ENCODE measurements at places on chromosomes 1 and 21. TPM values are rescaled to one million over a fixed set of nuclear protein-coding genes. Genes with fewer than 3 reads are reported as not detected.

- no peak for DNase-seq
These were observed 9.5 kb downstream of the SON start for GRCh38 chr21:33552093-33552998.

AKR7A3 gene
- total RNA-seq: 0.32 TPM

DNA sequence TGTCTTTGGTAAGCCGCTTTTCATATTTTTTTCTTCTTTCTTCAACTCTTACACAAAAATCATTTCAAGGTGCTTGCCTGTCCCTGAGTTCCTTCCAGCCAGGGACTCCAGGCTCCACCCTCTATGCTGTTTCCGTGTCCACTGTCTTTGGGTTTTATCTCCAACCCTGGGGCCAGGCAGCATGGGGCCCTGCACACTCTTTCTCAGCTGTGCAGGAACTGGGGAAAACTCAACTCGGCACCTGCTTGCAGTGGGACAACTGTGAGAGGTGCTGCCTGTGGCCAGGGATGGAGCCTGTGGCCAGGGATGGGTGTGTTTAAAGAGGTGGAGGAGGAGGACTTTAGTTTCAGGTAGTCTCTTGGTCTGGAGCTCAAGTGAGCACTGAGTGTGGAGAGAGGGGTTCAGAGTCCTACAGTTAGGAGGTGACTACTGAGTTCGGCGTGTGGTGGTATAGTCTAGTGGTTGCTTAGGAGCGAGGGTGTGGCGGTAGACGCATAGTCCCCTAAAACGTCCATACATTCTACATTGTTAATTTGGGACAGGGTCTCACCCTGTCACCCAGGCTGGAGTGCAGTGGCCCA is 13.4 kb downstream of the TNFRSF8 start:
- DNase-seq: no peak

DNA sequence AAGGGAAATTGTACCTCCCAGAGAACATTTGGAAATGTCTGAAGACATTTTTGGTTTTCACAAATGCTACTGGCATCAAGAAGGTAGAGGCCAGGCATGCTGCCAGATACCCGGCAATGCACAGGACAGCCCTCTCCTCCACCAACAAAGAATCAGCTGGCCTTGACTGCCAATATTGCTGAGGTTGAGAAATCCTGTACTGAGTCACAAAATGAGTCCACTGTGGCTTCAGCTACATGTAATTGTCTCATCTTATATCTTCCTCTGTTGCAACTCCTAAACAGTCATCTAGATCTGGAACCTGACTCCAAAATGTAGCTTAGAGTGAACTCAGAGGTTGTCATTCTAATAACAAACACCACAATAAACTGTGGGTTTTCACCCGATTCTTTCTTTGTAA is 327.5 kb upstream of the POGK start:
- DNase-seq: no peak

- DNase-seq: no peak
These were observed 38.4 kb downstream of the VCAM1 start for GRCh38 chr1:100757946-100758345.

GRCh38 chr1:171438441-171438840 is 46.9 kb upstream of the PRRC2C start:
- no peak for DNase-seq

SPTA1 gene
- 0.43 TPM for total RNA-seq

DNA sequence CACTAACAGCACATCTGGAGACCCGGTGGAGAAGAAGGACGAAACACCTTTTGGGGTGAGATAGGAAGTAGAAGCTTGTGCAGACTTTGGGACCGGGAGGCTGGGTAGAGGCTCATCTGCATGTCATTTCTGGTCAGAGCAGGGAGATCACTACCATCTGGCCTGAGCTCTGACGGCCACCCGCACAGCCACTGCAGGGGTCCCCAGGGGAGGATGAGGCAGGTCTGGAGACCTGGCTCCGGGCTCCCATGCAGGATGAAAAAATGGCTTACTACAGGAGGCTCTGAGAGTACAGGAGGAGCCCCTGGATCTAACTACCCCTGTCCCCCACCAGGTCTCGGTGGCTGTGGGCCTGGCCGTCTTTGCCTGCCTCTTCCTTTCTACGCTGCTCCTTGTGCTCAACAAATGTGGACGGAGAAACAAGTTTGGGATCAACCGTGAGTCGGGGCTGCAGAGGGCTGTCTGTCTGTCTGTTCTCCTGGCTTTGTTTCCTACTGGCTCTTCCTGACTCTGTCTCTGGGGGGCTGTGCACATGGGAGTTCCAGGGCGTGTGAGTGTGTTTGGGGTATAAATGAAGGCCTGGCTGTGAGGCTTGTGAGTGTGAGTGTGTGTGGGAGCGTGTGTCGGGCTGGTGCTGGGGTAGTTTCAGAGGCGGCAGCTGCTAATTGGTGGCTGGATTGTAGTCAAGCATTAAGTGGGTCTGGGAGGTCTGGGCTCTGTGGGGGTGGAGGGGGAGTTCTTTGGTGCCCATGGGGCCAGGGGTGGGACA is 14.1 kb downstream of the NTRK1 start:
- no peak for DNase-seq

DNA sequence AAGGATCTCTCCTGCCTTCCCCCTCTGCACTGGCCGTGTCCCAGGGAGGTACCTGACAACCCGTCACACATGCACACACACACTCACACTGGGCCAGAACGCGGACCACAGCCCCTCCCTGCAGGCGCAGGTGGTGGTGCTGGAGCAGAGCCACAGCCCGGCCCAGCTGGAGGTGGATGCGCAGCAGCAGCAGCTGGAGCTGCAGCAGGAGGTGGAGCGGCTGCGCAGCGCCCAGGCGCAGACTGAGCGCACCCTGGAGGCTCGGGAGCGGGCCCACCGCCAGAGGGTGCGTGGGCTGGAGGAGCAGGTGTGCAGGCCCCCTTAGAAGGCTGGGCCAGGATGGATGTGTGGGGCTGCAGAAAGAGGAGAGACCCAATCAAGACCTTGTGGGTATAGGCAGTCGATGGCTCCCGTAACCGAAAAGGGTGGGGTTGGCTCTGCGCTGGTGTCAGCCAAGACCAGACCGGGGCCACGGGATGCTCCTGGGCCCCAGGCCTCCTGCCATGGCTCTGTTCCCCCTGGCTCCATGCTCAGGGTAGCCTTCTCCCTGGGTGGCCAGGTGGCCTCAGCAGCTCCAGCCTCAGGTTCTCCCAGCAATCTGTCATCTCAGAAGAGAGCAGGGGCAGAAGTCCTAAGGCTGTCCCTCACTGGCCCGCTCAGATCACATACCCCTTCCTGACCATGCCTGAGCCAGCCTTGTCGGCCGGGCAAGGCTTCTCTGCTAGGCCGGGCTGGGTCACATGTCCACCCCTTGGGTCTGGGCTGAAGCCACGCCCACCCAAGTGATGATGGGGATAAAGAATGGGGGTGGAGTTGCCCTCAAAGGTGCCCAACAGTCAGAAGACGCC is 8.9 kb downstream of the MFAP2 start:
- no peak for DNase-seq

DNA sequence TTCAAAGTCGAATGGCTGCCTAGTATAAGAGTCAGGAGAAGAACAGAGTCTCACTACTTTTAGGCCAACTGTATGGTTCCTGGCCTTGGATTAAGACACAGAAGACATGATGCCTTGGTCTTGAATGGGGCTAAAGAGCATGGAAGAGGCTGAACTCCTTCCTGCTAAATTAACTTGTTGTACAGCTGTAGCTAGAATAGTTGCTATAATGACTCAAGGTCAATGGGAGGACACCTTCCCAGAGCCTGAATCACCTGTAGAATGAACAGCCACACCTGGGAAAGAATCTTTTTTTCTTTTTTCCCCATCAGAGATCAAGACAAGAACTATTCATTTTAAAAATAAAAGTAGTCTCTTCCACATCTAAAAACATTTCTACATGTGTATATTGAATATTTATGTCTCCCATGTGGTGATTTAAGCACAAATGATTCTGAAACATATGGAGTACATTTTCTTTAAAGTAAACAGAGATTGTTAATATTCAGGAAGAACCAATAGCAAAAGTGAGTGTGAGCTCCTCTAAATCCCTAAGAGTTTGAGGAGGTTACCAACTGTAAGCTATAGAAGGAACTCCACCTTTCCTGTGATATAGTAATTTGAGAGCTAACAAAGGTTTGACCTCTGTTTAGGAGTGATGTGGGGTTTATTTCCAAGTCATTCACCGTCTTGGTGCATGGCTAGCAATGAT is 191.3 kb downstream of the TGFB2 start:
- no peak for DNase-seq

KIF26B gene
- total RNA-seq: 1.1 TPM

DNA sequence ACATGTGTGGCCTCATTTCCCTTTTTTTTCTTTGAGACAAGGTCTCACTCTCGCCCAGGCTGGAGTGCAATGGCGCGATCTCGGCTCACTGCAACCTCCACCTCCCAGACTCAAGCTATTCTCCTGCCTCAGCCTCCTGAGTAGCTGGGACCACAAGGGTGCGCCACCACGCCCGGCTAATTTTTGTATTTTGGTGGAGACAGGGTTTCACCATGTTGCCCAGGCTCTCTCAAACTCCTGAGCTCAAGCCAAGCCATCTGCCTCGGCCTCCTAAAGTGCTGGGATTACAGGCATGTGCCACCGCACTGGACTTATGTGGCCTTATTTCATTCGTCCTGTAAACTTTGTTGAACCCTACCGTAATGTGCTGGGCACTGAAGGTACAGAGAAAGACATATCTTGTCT is 569 bp upstream of the WARS2 start:
- DNase-seq: no peak

MPZ gene
- 1.5 TPM for total RNA-seq

SETD4 gene
- 10.6 TPM for total RNA-seq

DNA sequence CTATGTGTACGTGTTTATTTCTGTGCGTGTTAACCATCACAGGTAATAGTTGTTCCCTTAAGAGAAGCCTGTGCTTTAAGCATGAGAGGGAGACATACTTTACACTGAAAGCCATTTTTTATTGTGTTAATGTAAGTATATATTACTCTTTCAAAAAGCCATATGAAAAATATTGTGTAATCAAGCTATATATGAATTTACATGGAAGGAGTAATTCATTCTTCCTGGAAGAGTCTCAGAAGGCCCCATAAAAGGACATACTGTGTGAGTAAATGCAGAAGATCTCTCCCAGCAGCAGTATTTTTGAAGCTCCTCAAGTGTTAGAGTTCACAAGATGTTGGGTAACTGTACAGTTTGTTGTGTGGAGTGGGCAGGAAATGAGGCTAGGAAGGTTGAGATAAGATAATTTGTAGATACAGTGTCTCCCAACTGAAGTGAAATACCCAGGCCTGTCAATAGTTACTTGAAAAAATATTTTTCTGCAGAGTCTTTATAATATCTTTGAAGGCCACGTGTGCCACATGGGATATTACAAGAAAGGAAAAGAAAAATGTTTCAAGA is 138.3 kb downstream of the PTGER3 start:
- no peak for DNase-seq

DNA sequence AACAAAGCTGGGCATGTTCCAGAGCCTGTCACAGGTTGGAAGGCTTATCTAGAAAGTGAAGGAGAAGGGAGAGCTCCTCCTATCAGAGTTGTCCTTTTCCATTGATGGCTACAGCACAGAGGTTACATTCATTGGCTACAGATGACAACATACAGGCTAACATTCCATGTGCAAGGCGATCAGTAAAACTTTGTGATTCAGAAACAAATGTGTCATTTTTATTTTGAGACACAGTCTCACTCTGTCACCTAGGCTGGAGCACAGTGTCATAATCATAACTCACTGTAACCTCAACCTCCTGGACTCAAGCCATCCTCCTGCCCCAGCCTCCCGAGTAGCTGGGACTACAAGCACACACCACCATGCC is 32.6 kb downstream of the TRIM67 start:
- DNase-seq: no peak

- no peak for DNase-seq
These were observed 373.8 kb downstream of the TGFB2 start for GRCh38 chr1:218718977-218719376.

ECE1 gene
- total RNA-seq: 55.8 TPM

- no peak for DNase-seq
These were observed 115.2 kb upstream of the CACYBP start for GRCh38 chr1:174884566-174884965.

DNA sequence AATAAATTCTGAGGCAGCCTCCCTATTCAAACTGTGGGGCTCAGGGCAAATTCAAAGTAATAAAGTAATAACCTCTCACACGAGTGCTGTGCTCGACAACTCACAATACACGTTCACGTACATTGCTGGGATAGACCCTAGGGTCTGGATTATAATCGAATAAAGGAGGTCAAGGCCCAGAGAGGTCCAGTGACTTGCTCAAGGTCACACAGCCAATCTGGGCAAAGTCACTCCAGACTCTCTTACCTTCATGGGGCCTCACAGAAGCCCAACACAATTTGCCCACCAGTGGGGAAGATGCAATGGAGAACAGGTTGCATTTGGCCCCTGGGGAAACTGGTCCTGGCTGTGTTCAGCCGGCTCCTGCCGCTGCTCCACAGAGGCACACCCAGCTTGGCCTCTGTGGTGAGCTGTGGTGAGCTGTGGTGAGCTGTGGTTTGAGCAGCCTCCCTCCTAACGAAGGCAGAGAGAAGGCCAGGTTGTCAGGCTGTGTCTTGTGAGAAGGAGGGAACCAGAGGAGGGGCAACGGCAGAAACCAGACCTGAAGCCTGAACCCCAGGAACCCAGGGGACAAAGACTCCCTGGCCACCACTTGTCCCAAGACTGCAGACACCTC is 35.1 kb downstream of the NUAK2 start:
- DNase-seq: no peak

DNA sequence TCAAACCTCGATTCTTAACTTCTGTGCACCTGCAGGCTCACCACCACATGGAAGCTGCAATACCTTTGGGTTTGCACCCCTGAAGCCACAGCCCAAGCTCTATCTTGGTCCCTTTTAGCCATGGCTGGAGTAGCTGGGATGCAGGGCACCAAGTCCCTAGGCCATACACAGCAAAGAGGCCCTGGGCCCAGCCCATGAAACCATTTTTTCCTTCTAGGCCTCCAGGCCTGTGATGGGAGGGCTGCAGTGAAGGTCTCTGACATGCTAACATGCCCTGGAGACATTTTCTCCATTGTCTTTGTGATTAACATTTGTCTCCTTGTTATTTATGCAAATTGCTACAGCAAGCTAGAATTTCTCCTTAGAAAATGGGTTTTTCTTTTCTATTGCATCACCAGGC is 79.2 kb downstream of the PRRX1 start:
- DNase-seq: no peak

GRCh38 chr1:94022471-94023189 is 98.3 kb downstream of the ABCA4 start:
- DNase-seq: no peak

DNA sequence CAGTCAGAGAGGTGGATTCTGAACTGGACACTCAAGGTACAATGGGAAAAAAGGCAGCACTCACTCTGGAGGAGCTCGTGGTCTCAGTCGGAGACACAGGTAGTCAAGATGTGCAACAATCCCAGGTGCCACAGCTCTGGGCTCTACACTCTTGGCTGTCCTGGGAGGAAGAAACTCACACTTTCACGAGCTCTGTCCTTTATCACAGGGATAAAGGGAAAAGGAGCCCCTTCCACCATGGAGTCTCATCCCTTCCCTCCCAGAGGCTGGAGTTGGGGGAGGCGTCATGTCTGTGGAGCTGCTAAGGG is 20.3 kb downstream of the CDK18 start:
- no peak for DNase-seq
